NCI-H2081 (cell line): ENCODE measurements at places on chromosomes 16 and 17.

DNA sequence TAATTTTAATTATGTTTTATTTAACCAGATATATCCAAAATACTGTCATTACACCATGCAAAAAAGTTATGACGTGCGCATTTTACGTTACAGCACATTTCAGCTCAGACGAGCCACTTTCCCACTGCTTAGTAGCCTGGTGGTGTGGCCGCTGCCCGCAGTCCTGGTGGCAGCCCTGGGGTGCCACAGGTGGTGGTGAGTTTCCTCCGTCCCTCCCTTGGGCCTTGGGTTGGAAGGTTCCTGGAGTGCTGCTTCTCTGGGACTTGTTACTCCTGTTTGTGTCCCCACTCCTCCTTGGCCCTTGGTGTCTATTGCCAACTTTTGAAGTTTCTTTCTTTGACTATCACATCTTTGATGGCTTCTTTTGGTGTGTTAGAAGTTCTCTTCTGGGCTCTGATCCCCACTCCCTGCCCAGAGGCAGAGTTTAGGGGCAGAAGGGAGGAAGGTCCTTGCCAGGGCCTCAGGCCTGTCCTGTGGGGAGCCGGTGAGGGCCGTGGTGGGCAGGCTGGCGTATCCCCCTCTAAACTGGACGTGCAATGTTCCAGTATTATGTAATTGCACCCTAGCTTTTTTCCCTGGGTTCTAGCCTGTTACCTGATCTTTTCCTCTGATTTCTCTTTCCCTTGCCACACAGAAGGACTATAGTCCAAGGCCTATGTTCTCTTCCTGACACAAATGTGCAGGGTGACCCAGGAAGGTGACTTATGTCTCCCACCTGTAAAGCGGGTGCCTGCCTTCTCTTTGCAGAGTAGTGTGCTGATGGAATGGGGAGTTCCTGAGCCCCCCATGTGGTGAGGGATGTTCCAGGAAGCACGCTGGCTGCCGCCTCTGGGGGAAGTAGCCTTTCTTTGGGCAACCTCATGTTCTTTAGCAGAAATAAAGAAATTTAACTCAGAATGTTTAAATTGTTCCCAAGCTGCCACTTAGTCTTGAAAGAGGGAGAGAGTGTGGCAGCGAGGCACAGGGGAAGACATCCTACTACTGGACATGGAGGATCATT is 8.4 kb downstream of the MPRIP start:
- DNase-seq, result no peak

DNA sequence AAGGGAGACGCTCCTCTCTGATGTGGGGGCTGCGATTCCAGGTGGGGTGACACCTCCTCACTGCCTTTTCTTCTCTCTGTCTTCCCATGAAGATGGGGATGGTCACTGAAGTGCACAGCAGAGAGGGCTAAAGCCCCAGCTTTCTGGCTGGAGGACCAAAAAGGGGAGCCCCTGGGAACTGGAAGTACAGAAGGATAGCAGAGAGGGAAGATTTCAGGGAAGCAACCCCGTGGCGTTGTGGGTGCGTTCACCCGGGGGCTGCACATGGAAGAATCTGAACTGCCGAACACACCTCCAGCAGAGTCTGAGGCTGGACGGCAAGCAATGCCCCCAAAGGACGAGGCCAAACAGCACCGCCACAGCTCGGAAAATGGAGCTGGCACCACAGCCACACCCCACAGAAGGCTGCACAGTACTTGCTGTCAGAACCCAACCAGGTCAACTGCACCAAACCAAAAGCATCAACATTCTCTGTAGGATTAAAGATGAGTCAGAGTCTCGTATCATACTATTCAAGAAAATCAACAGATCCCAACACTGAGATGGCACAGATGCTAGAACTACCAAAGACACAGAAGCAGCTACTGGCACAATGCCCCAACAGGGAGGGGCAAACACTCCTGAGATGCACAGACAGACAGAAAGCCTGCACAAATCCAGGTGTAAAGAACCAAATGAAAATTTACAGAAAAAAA is 49.9 kb downstream of the MAP1LC3B start:
- no peak for DNase-seq

GRCh38 chr16:566475-567372 is at the start of gene NHLRC4:
NHLRC4 (plus strand) TSS chr16:567005; CDS start chr16:568048, 1,043 bp downstream.
- no peak for DNase-seq

DNA sequence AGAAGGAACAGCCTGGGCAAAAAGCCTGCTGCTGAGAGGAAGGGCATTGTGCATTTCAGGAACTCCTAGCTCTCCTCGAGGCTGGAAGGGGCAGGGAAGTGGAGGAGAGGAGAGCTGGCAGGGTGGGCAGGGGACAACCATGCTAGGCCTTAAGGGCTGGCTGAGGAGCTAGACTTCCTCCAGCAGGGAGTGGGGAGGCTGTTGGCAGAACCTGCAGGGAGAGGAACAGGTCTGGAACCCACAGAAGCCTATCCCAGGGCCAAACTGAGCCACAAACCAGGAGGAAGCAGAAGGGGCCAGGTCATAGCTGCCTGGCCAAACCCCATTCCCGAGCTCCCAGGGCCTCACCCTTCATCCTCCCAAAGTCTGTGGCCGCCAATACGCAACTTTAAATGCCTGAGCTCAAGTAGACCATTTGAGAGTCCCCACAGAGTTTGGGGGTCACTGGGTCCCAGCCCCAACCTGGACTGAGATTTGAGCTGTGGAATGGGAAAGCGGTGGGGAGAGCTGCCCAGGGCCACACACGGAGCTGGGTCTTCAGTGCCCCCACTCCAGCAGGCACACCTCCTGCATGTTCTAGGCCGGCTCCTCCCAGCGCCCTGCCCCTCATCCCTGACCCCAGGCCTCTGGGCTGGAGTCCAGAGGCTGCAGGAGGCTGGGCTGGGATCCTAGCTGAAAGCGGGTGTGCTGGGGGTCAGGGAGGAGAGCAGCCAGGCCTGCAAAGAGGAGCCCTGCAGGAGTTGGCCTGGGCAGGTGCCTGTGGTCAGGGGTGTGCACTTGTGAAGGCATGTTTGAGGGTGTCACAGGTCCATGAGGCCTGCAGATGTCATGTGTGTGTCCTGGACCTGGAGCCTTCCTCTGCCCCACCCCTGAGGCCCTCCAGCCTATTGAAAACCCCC is 4.5 kb downstream of the CDH5 start:
- no peak for DNase-seq

DNA sequence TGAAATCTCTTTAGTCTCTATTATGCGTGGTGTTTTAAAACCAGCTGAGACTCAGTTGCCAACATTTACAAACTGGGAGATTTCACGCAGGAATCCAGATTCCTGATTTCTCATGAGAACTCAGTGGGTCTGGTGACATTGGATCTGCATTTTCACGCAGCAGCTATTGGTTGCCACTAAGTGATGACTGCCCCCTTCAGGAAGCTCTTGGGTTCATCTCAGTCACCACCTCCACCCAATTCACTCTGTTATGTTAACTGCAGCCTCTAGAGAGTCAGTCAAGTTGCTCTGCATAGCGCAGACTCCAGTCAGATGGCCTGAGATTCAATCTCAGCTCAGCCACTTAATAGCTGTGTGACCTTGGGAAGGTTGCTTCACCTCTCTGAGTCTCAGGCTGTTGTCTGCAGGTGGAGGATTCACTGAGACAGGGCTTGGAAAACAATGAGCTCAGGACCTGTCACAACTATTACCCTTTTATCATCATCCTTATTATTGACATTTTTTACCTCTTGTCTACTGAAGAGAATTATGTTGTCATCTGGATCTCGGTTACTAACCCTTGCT is 6.4 kb downstream of the SHISA9 start:
- DNase-seq, result no peak

- no peak for DNase-seq
These were observed 29.9 kb upstream of the DNAI2 start for GRCh38 chr17:74244128-74244527.

- no peak for DNase-seq
These were observed 13.7 kb downstream of the CANT1 start for GRCh38 chr17:78995761-78996451.

DNA sequence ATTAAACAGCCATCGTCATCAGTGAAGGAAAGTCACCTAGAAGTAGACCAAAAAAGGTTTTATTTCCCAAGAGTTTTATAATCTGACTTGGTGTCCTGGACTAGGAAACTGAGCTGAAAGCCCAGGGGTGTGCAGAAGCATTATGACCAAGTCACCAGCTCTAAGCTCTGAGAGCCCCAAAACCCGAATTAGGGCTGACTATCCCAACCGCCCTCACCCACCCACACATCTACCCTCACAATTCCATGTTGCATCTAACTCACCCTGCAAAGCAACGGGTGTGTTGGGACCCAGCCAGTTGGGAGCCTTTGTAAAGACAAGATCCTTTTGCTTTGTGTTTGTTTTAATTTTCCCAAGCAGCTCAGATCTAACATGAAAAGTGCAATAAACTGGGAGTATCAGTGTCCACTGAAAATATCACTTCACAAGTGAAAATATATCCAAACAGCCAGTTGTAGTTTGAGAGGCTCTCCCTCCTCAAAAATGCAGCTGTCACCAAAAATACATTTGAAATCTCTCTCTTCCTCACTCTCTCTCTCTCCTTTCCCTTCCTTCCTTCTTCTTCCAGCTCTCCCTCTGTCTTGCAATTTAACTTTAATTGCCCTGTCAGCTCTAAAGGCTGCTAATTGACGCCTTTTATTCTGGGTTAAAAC is 16.2 kb upstream of the NOG start:
- no peak for DNase-seq

DNA sequence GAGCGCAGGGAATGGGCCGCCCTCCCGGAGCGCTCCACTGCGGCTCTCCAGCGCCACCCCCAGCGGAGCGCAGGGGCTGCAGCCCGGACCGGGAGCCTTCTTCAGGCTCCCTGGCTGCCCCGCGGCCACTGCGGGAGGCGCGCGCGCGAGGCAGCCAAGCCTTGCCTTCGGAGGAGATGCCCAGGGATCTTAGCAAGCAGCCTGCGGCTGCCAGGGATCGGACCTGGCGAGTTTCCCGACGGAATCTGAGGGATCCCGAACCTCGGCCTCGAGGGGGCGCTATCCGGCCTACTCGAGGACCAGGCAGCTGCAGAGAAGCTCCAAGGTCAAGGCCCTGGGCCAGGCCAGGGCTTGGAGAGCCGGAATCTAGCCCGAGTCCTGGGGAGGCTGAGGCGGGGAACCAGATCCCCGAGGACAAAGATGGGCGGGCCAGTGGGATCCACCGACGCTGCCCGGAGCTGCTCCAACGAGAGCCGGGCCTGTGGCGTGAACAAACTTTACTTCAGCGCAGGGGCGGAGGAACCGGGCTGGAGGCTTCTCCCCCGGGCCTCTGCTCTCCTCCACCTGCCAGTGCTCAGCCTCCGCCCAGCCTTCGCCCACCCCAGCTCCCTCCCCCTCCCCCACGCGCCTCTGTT is at the start of gene IRX6:
TSS of gene IRX6 (plus strand) at position 567 of the 635 bp plus-strand sequence. CDS start 889 bp downstream, outside the sequence.
- DNase-seq, result peak; percentile 17

DNA sequence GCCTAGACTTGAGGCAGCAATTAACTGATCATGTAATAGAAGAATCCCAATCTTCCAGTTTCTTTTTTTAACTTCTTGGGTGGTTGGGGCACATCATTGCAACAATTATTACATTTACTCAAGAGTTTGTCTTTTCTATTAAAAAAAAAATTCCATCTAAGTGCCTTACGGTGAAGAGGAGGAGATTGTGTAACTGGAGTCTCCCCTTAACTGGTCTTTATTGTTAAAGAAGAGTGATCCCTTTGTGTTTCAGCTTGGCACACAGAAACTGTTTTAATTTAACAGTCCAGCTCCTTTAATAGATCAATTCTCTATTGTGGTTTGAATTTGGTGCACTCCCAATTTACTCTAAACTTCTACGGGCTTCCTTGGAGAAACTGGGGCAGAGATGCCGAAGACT is 75.2 kb downstream of the FTO start:
- no peak for DNase-seq

DNA sequence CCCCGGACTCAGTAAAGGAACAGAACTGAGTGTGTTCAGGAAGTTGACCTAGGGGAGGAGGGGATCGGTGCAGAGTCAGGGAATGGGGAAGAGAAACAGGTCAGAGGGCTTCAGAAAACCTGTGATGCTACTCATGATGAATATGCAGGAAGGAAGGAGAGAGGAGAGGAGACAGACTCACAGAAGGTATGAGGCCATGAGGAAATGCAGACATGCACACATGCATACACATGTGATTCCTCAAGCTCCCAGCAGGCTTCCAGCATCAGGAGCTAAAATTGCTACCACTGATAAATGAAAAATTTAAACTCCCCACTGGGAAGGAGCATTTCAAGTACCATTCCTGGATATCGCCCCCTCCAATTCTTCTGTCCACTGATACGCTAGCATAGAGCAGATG is 262.6 kb downstream of the SLC39A11 start:
- DNase-seq, result no peak
